ENCODE measurements at places on chromosomes 7 and 10.
A peak's percentile ranks its signal among the peaks of the same experiment; 100 is the strongest.

- H3K27me3 ChIP-seq = peaks cover 78% of the 10 kb centered on the region
- H3K27ac ChIP-seq = no peak overlapping the region
- H3K36me3 ChIP-seq = no peaks in the 10 kb centered on the region
- no peak for DNase-seq
Observed at GRCh38 chr7:151833213-151833651, 43.7 kb downstream of the PRKAG2 start.

- H3K27me3 ChIP-seq = no peaks in the 10 kb centered on the region
- no peak overlapping the region for H3K27ac ChIP-seq
- no peak for DNase-seq
Observed at GRCh38 chr10:74642901-74643595, 183.4 kb upstream of the KAT6B start.

DNA sequence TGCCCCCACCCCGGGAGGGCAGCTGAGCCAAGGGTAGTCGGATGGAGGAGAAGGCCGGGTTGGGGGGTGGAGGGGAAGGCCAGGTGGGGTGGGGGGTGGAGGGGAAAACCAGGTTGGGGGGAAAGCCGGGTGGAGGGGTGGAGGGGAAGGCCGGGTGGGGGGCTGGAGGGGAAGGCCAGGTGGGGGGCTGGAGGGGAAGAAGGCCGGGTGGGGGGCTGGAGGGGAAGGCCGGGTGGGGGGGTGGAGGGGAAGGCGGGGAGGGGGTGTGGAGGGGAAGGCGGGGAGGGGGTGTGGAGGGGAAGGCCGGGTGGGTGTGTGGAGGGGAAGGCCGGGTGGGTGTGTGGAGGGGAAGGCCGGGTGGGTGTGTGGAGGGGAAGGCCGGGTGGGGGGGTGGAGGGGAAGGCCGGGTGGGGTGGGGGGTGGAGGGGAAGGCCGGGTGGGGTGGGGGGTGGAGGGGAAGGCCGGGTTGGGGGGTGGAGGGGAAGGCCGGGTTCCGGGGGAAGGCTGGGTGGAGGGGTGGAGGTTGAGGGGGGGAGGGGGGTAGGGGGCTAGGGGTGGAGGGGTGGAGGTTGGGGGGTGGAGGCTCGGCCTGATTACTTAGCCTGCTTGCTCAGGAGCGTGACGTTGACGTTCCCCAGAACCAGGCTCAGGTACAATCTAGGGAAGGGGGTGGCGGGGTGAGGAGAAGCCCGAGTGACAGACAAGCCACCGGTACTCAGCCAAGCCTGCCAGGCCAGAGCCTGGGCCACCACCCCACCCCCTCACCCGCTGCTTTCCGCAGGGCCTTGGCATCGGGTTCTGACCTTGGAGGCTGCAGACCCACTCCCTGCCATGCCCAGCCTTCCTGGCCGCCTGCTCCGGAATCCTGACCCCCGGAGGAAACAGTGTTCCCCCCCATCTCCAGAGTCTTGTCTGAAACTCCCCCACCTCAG, 5.6 kb downstream of the TMEM120A start:
- H3K27me3 ChIP-seq = no peaks in the 10 kb centered on the region
- H3K4me3 ChIP-seq = no peak overlapping the region
- H3K4me1 ChIP-seq = peaks cover 87% of the 10 kb centered on the region
- DNase-seq = no peak
- no peak overlapping the region for H3K27ac ChIP-seq
- H3K36me3 ChIP-seq = peaks cover 45% of the 10 kb centered on the region

GRCh38 chr7:16356301-16356958, 64.9 kb downstream of the CRPPA start:
- no peak for DNase-seq
- no peaks in the 10 kb centered on the region for H3K36me3 ChIP-seq

GRCh38 chr10:24929056-24929544, 23.3 kb downstream of the PRTFDC1 start:
- H3K27ac ChIP-seq = peak overlapping the region; percentile 67
- no peak overlapping the region for H3K4me3 ChIP-seq
- H3K36me3 ChIP-seq = no peaks in the 10 kb centered on the region

GRCh38 chr7:23208316-23208715, 26.5 kb downstream of the NUP42 start:
- H3K4me1 ChIP-seq = no peaks in the 10 kb centered on the region
- H3K27ac ChIP-seq = no peak overlapping the region
- no peaks in the 10 kb centered on the region for H3K27me3 ChIP-seq
- DNase-seq = no peak
- no peak overlapping the region for H3K4me3 ChIP-seq

GRCh38 chr10:89702121-89702480, 711 bp downstream of the KIF20B start:
- H3K27me3 ChIP-seq = no peaks in the 10 kb centered on the region
- H3K36me3 ChIP-seq = peaks cover 6% of the 10 kb centered on the region
- H3K27ac ChIP-seq = peak overlapping the region; percentile 98
- peak overlapping the region; percentile 68 for H3K4me3 ChIP-seq

GRCh38 chr10:59606551-59606961, 103.1 kb downstream of the SLC16A9 start:
- no peaks in the 10 kb centered on the region for H3K36me3 ChIP-seq
- no peaks in the 10 kb centered on the region for H3K4me1 ChIP-seq
- no peaks in the 10 kb centered on the region for H3K27me3 ChIP-seq
- no peak for DNase-seq

DNA sequence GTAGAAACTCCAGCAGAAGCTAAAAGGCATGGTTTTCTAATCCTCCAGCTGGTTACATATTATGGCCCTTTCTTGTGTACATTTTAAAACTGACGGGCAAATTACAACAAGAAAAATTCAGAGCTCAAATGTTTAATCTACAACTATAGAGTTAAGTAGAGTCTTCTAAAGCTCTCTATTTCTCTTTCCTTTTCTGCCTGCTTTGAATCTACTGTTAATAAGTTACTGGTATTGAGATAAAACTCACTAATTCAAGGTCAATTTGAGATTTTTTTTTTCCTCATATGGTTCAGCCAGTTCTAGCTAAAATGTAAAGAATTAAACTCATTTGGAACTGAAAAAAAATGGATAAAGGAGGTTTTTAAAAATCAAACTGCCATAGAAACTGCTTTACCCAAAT, 1.6 kb upstream of the PRSS37 start:
- no peak for DNase-seq
- H3K4me1 ChIP-seq = no peaks in the 10 kb centered on the region
- no peak overlapping the region for H3K27ac ChIP-seq
- H3K36me3 ChIP-seq = no peaks in the 10 kb centered on the region
- no peak overlapping the region for H3K4me3 ChIP-seq

Data from K562 (cell line).